DMS 273 treated with DMSO at 0.1 percent for 48 hours (cell line): ENCODE measurements at places on chromosomes 16 and 17.

DNA sequence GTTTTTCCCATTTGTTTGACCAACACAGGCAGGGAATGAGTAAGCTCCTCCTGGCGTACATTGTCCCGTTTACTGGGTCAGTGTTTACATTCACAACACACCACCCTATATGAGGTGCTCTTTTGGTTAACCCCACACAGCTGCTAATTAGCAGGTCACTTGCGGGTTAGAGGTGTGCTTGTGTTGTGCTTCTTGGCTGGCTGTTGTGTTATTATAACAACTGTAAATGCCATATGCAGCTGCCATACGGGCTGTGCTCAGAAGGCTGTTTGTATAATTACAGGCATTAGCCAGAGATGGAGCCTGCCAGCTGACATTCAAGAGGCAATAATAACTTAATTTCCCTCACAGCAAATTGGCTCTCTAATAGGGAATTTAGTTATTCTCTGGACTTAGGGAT, 205.1 kb upstream of the ELAC2 start:
- peak; percentile 0 for DNase-seq

DNA sequence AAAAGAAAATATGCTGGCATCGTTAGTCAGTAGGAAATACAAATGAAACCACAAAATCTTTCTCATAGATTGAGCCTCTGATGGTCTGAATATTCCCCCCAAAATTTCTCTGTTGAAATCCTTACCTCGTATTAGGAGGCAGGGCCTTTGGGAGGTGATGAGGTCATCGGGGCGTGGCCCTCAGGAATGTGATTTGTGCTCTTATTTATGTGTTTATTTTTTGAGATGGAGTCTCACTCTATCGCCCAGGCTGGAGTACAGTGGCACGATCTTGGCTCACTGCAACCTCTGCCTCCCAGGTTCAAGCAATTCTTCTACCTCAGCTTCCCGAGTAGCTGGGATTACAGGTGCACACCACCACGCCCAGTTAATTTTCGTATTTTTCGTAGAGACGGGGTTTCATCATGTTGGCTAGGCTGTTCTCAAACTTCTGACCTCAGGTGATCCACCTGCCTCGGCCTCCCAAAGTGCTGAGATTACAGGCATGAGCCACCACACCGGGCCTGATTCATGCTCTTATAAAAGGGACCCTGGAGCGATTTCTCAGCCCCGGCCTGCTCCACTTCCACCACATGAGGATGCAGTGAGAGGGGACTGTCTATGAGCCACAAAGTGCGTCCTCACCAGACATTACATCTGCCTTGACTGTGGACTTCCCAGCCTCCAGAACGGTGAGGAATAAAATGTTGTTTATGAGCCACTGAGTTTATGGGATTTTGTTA, 53.1 kb downstream of the DNAH17 start:
- DNase-seq = no peak

- no peak for DNase-seq
These were observed 45.8 kb downstream of the TEX2 start for GRCh38 chr17:64217249-64217691.

DNA sequence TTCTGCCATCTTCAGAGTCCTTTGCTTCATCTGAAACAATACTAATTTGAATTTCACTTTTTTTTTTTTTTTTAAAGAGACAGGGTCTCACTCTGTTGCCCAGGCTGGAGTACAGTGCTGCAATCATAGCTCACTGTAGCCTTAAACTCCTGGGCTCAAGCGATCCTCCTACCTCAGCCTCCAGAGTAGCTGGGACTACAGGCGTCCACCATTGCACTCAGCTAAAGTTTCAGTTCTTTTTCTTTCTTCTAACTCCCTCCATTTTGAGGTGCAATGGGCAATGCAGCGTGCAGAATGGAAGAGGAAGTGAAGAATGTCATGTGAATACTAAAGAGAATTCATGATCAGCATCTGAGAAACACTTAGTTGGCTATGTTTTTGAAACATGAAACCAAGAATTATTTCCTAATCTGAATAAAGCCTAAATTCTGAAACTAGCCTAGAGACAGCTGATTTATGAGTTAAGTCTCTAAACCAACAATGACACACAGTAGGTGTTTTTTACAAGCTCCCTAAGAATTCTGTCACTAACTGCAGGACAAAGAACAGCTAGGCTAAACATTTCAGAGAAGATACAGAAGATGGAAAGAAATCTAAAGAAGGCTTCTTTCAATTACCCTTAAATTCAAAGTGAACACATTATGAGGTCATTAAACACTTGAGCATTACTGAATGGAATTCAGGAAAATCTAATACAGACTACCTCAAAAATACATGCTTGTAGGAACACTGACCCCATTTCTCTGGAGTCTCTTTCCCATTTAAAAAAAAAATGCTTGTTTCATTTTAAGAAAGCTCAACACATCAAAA, 21.0 kb downstream of the SNN start:
- no peak for DNase-seq

DNA sequence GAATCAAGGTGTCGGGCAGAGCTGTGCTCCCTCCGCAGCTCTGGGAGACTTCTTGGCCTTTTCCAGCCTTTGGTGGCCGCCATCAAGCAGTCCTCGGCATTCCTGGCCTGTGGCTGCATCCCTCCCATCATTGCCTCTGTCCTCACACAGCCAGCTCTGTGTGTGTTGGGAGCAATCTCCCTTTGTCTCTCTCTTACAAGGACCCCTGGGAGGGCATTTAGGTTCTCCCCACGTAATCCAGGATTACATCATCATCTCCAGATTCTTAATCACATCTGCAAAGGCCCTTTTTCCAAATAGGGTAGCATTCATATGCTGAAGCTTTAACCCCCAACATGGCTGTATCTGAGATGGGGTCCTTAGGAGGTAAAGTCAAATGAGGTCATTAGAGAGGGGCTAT, 4.1 kb upstream of the DNAH17 start:
- DNase-seq = no peak

DNA sequence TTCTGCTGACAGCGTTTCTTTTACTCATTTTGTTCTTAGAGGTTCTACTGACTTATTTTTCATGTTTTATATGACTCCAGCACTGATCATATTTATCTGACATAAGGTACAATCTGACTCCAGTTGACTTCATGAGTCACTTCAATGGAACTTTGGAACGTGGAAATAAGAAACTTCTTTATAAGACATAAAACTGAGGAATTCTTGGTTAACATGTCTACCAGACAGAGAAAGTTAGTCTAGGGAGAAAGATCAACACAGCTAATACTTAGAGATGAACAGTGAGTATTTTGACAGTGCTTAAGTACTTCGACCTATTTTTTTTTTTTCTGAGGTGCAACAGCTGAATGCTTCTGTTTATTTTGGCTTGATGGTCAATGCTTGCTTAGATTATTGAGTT, 679.5 kb downstream of the KCNJ2 start:
- DNase-seq = no peak

DNA sequence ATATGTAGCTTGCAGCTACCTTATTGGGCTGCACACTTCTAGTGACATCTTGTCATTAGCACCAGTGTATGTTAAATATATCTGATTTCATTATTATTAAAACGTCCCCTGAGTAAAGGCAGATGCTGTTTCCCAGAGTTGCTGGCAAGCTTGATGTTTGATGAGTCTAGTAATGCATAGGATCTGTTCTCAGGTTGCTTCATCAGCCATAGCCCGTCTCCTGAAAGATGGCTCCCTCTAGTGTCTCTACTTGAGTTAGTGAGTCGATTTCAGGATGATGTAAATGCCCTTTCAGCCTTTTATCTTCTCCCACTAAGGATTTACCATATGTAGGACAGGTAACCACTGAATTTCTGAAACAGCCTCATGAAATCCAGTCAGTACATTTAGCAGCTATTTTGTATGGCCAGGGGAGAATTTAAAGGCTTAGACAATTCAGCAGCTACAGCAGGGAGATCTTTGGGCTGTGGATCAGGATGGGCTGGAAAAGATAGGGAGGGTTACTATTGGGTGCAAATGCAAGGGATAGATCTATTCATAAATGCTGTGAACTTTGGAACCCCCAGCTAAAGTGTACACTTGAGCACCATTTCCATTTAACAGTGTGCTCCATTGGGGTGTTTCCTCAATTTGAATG, 376.3 kb downstream of the CNTNAP4 start:
- DNase-seq = peak; percentile 69

DNA sequence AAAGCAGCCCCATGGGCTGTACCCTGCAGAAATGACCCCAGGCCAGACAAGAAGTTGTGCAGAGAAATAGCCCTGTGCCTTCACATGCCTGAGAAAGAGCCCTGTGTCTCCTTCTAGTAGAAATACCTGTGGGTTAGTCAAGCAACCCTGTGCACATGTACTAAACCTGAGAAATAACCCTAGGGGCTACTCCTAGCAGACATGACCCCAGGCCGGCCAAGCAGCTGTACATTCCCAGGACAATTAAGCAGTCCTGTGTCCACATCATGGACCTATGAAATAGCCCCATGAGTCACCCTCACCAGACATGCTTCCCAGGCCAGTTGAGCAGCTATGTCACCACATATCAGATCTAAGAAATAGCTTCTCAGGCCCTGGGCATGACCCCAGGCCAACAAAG, 519.7 kb upstream of the CA10 start:
- DNase-seq = no peak

GRCh38 chr17:70588003-70588402, 418.7 kb downstream of the KCNJ2 start:
- DNase-seq = peak; percentile 31

DNA sequence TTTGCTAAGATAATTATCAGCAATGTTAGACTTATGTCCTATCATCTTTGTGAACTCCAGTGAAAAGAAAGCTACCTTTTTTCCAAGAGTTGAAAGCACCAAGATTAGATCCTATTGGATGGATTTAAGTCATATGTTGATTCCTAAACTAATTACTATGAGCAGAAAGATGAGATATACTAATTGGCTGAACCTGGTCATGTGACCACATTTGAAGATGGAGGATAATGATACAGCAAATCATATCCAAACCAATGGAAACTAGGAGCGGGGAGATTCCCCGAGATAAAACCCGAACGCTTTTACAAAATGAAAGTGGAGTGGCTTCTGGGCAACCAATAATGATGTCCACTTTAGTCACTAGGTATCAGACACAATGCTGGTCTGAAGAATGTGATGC, 1060.2 kb upstream of the EEF2KMT start:
- DNase-seq = no peak

DNA sequence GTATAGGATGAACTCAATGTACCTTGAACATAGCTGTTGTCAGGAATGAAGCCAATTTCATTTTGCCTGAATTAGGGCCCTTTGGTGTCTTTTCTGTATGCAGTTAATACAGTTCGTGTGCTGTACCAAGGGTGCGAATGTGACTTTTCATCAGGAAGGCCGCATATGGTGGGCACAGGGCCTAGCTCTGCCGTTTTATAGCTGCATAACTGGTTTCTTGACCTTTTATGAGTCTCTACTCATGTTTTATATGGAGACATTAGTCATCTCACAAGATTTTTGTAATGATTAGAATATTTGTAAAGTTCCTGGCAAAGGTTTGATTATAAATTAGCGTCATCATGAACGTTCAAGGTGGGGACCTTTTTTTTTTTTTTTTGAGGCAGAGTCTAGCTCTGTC, 511.6 kb downstream of the MAF start:
- DNase-seq = no peak

GRCh38 chr17:14353861-14354474, 53.1 kb downstream of the HS3ST3B1 start:
- no peak for DNase-seq

- DNase-seq = no peak
These were observed 50.7 kb upstream of the ADORA2B start for GRCh38 chr17:15894258-15894657.

- DNase-seq = no peak
These were observed 165.3 kb upstream of the ZNF267 start for GRCh38 chr16:31708348-31708747.

- no peak for DNase-seq
These were observed 228.1 kb downstream of the BCAS3 start for GRCh38 chr17:60905709-60906108.

- no peak for DNase-seq
These were observed 36.9 kb downstream of the YPEL2 start for GRCh38 chr17:59368218-59368857.

DNA sequence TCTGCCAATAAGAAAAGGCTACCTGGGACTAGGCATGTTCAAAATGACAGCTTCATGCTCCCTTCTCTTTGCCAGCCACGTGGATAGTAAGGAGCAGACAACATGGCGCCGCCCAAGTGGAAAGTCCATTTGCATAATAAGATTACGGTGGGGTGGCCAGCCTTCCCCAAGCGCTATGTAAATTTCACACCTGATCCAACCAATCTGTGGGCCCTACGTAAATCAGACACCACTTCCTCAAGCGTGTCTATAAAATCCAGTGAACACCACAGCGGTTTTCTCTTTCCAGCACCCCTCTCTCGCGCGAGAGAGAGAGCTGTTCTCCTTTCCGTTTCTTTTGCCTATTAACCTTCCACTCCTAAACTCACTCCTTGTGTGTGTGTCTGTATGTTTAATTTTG, 140.3 kb upstream of the ERCC4 start:
- no peak for DNase-seq

- DNase-seq = peak; percentile 8
These were observed 68.8 kb downstream of the KATNIP start for GRCh38 chr16:27618606-27619327.

DNA sequence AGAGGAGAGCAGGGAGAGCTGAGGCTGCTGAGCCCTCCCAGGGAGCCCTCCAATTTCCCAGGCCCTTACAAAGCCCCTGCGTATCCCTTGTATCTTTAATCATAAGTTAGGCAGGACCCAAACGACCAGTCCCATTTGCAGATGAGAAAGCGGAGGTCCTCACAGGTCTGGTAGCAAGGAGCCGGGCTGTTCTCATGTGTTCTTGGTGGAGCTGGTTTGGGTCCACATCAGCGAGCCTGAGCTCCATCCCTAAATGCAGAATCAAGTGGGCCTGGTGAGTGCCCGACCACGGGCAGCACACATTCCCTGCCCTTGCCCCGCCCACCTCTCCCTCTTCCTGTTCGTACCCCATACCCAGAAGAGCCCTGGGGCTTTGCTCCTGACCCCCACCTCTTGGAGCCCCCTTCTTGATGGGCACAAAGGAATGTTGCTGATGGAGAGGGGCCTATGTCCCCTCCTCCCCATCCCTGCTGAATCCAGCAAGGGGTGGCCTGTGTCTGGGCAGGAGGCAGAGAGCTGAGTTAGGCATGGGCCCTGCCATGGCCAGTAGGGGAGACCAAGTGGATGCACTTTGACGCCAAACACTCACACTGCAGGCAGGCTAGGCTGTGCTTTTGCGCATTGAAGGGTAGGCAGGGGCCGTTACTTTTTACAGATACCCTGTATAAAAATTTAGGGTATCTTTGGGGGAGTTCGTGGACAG, 18.3 kb upstream of the ADCY7 start:
- no peak for DNase-seq

- DNase-seq = no peak
These were observed 130.6 kb downstream of the SEC14L1 start for GRCh38 chr17:77271411-77271810.
